Spinal cord (tissue), 10 donors: ENCODE measurements at places on chromosomes 2 and 18.

DNA sequence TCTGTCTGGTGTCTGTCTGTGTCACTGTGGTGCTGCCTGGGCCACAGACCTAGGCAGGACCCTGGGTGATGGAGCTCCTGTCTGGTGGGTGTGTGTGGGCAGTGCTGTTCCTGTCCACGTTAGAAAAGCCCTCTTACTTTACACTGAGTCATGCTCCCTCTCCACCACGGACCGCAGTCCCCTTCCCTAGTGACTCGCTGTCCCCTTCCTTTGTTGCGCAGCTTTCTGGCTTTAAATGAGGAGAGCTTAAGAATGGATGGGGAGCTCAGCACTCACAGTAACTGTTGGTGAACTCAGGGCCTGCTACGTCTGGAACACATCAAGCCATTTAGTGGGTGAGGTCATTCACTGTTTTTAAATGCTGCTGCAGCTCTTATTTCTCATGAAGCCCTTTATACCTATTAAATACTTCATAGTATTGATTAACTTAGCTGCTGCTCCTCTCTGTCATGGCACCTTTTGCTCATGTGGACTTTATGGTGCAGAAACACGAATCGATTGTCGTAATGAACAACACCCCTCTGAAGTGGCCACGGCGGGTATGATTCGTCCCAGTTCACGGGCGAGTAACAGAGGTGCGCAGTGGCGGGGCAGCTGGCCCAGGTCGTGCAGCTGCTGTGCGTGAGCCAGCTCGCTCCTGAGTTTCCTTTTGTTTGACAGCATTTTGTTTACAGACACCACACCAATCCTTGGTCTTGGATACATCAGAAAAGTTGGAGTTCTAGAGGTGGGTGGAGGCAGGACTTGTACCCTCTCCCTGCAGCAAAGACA, 100.4 kb downstream of the LDLRAD4 start:
- DNase-seq, result no peak

GRCh38 chr2:180677930-180678624, 302.3 kb upstream of the UBE2E3 start:
- no peak for DNase-seq

DNA sequence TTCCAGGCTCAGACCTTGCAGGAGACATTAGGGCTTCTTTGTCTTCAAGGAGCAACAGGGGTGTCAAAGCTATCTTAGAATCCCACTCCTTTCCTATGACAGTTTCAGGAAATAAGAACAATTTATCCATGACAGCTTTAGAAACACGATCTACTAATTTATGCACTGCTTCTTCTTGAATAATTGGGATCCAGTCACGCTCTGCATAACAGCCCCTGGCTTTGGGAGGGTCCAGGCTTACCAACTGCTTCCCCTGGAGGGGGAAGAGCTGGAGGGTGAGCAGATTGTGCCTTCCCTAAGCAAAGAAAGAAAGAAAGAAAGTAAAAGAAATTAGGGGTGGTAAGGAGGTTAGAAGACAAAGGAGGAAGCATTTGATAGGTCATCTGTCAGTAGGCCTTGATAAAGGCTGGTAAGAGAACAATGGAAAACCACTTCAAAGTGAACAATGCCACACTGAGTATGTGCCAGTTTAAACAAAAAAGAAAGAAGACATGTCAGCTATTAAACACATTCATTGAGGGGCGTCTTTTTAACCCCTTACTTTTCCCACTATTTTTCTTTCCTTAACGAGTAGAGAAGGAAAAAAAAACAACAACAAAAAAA, 327.6 kb downstream of the DCC start:
- DNase-seq, result no peak

DNA sequence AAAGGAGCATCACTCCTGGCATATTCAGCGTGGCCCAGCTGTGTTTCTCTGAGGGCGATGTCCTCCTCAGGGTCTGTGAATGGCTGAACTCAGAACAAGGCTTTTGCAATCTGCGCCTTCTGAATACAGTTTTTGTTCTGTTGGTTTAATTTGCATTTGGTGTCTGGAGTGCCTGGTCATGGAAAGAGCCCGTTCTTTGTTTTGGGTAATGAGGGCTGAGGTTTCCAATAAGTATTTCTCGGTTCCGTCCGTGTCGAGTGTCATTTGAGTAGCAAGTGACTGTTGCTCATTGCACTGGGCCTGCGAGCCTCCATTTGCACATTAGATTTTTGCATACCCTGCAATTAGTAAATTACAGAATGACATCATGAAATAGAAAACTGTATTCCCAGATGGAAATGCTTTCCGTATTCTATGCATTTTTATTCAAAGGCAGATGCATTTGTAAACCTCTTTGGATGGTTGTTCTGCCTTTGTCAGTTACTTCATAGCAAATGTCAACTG, 57.3 kb downstream of the NEDD4L start:
- peak; percentile 47 for DNase-seq

DNA sequence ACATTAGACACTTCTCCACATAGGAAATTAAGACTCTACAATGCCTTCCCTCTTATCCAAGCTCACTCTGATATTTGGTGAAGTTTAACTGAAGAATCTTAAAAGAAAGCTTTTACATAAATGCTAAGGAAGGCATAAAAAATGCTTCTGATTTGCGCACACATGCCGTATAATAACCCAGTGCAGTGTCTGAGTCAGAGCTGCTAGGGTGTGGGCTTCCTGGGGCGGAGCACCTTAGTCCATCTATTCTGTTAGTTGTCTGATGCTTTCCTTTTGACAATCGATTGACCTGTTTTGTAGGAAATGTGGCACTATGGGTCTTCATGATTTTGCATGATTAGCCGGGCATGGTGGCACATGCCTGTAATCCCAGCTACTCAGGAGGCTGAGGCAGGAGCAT, 231.5 kb downstream of the AFF3 start:
- no peak for DNase-seq

DNA sequence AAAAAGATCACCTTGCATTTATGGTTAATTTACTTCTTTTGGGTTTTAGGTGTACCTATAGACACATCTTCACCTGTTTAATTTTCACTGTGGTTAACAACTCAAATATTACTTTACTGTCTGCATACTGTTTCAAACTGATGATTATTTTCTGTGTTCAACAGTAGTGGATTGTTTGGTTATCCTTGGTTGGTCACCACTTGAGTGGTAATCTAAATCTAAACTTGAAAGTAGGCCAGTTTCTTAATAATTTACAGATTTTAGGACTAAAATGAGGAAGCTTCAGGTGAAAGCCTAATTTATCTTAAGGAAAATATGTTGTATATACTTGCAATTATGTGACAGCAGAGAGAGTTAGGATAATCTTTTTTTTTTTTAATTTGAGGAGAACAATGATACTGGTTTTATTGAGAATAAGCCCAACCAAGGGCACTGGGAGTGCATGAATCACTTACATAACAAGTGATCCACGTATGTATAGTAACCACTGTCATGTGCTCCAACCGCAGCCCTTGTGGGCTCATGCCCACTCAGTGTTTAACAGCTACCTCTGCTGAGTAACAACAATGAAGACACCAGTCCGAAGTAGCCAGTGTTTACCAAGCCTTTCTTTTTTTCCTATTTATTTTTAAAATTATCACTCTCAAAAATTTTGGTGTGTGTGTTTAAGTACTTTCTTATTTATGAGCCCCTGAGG, 31.0 kb upstream of the WDSUB1 start:
- DNase-seq, result no peak

GRCh38 chr2:222713002-222713401, 41.5 kb downstream of the MOGAT1 start:
- no peak for DNase-seq

- no peak for DNase-seq
These were observed 23.2 kb downstream of the ACKR3 start for GRCh38 chr2:236592821-236593220.

DNA sequence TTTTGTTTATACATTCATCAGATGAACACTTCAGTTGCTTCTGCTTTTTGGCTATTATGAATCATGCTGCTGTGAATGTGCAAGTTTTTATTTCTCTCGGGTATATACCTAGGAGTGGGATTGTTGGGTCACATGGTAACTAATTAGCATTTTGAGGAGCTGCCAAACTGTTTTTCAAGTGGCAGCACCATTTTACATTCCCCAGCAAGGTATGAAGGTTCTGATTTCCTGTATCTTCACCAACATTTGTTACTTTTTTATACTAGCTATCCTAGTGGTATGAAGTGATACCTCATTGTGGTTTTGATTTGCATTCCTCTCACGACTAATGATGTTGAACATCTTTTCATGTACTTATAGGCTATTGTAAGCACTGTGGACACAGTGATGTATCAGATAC, 53.9 kb downstream of the DYNC1I2 start:
- no peak for DNase-seq

GRCh38 chr2:168212167-168212566, 35.2 kb downstream of the STK39 start:
- no peak for DNase-seq
